NCI-H2081 (cell line): ENCODE measurements at places on chromosomes 6 and 20.

DNA sequence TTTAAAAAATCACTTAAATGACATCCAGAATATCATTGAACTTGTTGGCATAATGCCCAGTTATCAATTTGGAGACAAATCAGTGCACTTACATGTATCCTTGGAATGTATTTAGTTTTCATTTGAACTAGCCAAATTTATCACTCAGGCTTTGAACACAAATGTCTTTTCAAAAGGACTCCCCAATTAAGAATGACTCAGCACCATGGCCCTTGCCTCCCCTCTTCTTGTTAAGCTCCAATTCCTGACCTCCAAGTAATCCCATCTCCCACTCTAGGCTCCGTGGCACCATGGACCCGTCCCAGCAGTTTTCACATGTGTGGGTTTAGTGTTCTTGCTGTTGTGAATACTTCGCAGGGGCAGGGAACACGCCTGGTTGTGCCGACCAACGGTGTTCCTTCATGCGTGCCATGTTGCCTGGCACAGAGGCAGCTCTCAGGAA lies 2.7 kb downstream of the AKAP12 start:
- no peak for DNase-seq

DNA sequence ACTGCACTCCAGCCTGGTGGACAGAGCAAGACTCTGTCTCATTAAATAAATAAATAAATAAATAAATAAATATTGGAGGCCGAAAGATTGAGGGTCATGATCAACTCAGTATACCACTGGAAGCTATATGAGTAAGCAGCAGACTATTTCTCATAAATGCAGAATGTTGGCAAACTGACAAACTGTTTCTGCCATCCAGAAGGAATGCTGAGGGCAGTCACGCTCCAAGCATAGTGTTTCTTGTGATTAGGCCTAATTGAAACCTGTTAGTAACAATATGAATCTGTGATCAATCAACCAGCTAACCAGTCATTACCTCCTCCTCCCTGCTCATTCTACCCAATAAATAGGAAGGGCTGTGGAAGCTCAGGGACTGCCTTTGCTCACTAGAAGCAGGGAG lies 15.2 kb upstream of the KCNK15 start:
- DNase-seq: no peak

GRCh38 chr6:113719545-113719944 lies 137.6 kb upstream of the MARCKS start:
- no peak for DNase-seq

- no peak for DNase-seq
Observed at GRCh38 chr6:55557146-55557545, 21.8 kb downstream of the HMGCLL1 start.

GRCh38 chr20:38126932-38127621 lies 38.0 kb downstream of the TGM2 start:
- no peak for DNase-seq

DNA sequence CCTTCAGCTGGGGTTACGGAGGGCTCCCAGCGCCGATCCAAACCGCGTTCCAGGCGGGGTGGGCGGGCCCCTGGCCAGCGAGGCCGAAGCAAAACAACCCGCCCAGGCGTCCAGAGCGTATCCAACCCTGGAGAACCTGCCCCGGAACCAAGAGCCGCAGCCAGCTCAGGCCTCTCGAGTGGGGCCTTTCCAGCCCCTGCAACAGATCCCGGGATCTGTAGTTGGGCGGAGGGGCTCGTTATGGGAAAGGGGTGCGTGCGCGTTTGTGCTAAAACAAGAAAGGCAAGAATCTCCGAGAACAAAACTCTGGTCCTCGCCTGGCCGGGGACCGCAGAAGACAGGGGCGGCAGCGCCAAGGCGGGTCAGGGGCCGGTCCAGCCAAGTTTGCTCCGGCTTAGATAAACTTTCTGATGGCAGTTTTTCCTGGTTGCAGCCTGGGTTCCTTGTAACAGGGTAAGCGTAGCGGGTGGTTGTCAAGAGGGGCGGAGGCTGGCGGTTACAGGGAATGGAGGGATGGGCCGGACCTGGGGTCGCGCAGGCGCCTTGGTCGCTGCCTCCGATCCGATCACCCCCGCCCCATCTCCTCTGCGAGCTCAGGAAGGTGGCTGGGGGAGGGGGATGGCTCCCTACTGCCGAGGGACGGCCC lies 448 bp upstream of the RIN2 start:
- DNase-seq: peak; percentile 63

- no peak for DNase-seq
Observed at GRCh38 chr6:37940074-37940847, 120.7 kb downstream of the ZFAND3 start.

DNA sequence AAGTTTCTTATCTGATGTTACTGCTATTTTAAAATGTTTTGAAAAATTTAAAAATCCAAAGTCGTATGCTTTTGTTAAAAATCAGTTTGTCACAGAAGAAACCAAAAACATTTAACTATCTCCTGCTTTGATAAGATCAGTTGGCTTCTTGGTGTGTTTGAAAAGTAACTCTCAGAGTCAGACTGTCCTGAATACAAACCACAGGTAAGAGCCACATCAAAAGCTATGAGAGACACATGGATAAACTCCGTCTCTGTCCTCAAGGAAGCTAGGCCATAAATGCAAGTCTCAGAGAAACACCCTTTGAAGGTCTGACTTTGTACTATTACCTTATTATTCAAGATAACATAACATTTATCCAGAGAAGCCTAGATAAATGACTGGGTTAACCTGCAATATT lies 7.7 kb downstream of the HBS1L start:
- DNase-seq: no peak

DNA sequence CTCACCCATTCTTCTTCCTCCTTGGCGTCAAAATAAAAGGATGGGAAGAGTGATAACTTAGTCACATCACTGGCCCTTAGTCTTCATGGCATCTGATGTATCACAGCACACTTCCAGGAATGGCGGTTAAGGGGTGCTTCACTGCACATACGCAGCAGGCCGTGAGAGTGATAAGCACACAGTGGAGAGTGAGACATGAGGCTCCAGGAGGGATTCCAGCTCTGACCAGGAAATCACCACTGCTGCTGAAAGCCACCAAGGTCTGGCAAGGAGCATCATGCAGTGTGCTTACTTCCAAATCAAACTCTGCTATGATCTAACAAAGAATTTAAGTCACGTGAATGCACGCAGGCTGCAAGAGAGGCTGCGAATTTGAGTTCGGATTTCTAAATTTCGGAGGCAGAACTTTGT lies 62.4 kb downstream of the ARID1B start:
- DNase-seq: no peak

- DNase-seq: no peak
Observed at GRCh38 chr6:2381872-2382661, 136.7 kb upstream of the GMDS start.

- DNase-seq: no peak
Observed at GRCh38 chr6:26299286-26300042, 65.5 kb upstream of the BTN3A2 start.

DNA sequence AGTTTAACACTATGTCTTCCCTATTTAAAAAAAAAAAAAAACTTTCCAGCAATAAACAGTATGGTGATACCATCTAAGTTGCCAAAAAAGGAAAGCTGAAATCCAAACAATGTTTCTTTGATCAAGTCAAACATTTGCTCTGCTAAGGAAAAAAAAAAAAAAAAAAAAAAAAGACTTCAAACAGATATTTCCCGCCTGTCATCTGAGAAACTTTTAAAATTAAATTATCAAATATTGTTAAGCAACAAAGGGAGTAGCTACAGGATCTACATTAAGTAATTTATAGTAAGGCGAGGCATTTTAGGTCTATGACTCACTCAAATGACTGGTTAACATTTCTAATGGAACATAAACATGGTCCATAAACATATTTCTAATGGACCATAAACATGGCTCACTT lies 121.2 kb downstream of the DST start:
- DNase-seq: no peak

- no peak for DNase-seq
Observed at GRCh38 chr6:80454197-80454596, 347.7 kb downstream of the BCKDHB start.

GRCh38 chr6:168640768-168641167 lies 199.8 kb downstream of the SMOC2 start:
- no peak for DNase-seq

GRCh38 chr6:90493332-90493731 lies 93.5 kb downstream of the MAP3K7 start:
- DNase-seq: no peak

DNA sequence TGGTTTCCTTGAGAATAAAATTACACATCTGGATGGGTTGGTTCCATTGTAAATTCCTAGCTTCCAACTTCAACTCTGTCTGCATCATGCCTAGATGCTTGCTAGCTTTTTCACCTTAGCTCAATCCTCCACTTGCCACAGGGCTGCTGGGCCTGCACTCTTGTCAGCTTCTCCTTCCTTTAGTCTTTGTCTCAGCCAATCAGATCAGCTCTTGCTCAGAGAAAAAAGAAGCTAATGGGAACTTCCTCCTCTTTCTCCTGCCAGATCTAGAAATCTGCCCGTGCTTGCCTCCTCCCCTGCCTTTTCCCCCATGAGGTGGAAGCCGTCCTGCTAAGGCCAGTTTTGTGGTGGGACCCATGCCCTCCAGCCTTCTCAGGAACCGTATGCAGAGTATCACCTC lies 18.5 kb downstream of the RAE1 start:
- no peak for DNase-seq

DNA sequence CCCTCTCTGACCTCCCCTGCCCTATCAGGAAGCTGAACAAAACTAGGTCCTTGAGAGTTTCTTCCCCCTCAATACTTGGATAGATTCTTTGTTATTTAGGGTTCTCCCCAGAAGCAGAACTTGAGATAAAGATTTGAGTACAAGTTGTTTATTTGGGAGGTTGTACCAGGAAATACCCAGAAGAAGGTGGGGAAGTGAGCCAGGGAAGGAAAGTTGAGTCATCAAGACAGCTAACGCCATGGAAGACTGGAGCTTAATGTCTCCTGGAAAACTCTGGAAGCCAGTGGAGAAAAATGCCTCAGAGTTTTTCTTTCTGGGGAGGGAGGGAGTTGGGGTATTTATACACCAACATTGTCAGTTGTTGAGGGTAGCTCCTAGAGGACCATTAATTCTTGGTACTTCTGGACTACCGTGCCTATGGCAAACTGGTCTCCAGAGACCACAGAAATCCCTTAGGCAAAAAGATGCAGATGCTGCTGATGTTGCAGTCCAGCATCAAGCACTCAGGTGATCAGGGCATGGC lies 102.6 kb upstream of the ZFP64 start:
- DNase-seq: no peak

DNA sequence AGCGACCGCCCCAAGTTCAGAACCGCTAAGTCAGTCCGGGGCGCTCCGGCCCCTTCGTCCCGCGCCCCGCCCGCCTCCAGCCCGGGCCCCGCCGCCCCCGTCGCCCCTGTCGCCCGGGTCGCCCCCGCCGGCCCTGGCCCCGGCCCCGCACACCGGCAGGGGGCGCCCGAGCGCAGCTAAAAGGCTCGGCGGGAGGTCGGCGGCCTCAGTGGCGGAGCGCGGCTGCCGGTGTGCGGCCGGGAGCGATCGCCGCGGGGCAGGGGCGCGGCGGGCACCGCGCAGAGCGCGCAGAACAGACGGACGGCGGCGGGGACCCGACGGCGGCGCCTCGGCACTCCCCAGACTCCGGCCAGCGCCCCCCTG lies at the start of gene FNDC1:
Gene FNDC1 (plus strand): TSS at position 208 of the 363 bp plus-strand sequence. CDS start 197 bp downstream, outside the sequence.
- DNase-seq: no peak

DNA sequence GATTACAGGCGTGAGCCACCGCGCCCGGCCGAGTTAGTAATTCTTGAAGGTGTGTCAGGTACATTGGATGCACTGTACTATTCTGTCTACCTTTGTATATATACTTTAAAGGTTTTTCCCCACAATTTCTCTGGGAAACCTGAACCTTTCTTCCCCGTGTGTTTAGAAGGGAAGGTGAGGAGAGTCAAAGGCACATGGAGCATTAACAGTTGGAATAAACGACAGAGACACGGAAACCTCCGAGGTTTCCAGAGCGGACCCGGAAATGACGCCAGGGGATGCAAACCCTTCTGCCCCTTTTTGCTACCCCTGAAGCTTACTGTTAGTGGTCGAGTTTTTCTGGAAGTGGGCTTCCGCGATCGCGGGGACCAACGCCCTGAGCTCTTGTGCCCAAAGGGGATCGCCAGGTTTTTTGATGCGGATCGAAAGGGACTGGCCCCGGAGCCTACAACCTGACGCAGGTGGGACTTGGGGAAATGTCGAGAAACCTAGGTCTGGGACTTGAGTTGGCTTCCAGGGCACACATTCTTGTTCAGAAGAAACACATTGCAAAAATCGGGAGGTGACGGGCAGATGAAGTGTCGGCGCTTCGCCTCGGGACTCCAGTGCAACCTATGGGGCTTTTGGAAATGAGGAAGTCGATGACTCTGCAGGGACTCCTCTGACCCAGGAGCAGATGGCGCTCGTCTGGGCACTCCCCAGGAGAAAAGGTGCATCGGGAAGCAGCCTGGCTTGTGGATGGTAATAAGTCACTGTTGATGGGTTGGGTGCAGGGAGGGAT lies 218.2 kb downstream of the OR2B2 start:
- DNase-seq: peak; percentile 58

DNA sequence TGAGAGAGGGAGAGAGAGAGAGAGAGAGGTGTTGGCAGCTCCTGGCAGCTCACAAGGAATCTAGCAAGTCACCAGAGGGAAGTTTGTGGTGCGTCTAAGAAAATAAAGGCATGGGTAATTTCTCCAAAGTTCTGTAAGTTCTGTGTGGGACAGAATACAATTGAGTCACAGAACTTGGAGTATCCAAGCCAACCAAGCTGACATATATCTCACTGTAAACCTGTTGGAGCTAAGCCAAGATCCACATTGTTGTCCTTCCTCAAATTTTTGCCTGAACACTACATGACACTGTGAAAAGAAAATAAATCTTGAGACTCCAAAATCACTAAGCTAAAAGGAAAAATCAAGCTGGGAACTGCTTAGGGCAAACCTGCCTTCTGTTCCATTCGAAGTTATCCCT lies 436.7 kb downstream of the MEI4 start:
- no peak for DNase-seq

DNA sequence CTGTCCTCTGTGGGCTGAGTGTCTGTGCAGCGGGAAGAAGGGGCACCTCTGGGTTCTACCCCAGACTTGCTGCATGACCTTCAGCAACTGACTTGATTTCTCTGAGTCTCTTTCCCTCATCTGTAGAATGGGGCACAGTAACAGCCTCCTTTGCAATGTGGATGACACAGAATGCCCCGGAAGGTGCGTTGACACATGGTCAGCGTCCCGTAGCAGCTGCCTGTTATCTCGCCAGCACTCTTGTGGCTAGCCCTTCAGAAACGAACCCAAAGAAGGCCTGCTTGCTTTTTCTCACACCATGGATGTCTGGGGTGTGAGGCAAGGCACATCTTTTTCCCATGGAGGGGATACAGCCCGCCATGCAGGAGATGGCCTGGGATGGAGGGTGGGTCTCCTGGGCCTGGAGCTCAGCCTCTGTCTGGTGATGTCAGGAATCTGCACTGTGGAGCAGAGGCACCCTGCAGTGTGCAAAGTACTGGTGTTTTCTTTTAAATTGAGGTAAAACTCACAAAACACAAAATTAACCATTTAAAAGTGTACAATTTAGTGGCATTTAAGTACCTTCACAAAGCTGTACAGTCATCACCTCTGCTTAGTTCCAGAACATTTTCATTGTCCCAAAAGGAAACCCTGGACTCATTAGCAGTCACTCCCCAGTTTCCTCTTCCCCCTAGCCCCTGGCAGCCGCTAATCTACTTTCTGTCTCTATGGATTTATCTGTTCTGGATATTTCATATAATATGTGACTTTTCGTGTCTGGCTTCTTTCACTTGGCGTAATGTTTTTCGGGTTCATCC lies 59.8 kb upstream of the FAM83D start:
- no peak for DNase-seq

- DNase-seq: no peak
Observed at GRCh38 chr6:52972989-52973388, 22.1 kb downstream of the GSTA4 start.
